Fibroblast of skin of right quadriceps (primary cell): ENCODE measurements at places on chromosomes 16 and 17.

DNA sequence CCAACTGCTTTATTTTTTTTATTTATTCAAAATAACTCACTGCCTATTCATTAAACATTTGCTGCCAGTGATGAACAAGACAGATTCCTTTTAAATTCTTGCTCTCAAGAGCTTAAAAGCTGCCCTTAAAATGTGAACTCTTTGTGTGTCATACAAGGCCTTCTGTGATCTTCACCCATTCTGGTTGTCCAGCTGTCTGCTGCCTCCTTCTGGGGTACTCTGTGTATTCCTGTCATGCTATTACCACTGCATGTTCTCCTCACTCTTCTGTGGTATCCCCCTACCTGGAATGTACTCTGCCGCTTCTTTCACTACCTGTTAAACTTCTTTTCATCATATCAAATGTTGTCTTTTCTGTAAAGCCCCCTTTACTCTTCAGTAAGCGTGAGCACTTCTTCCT is 165.8 kb downstream of the CHD9 start:
- peak; percentile 28 for DNase-seq

GRCh38 chr17:3543453-3543852 is 14.2 kb downstream of the TRPV3 start:
- DNase-seq: no peak

- DNase-seq: peak; percentile 70
These were observed 38.9 kb downstream of the MRPS23 start for GRCh38 chr17:57810721-57811637.

GRCh38 chr17:77182205-77183172 is 41.7 kb downstream of the SEC14L1 start:
- DNase-seq: no peak

GRCh38 chr17:46722662-46723285 is 95.7 kb downstream of the WNT3 start:
- no peak for DNase-seq

- DNase-seq: peak; percentile 74
These were observed 192.4 kb upstream of the HSBP1 start for GRCh38 chr16:83615141-83615952.

GRCh38 chr16:81632392-81633146 is 146.5 kb upstream of the PLCG2 start:
- peak; percentile 85 for DNase-seq

GRCh38 chr17:64173646-64174045 is 43.7 kb upstream of the ERN1 start:
- no peak for DNase-seq

- DNase-seq: no peak
These were observed 28.2 kb upstream of the PSMD7 start for GRCh38 chr16:74268372-74268782.

GRCh38 chr16:81718637-81719036 is 60.5 kb upstream of the PLCG2 start:
- DNase-seq: no peak

- DNase-seq: no peak
These were observed 59.6 kb downstream of the HAPSTR1 start for GRCh38 chr16:9151074-9151473.

DNA sequence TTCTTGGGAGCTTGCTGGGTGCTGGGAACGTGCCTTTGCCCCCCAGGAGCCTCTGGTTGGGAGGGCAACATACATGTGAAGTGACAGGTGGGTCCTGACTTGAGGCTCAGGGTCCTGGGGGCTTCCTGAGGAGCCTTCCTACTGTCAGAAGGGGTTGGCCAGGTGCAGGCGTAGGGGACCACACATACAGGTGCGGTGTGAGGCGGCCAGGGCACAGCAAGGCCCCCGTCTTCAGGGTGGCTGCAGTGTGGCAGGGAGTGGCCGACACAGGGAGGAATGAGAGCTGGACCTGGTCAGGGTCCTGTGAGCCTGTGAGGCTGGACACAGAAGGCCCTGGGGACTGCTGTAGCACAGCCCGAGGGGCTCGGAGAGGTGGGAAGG is 10.6 kb downstream of the TCF25 start:
- DNase-seq: no peak

- no peak for DNase-seq
These were observed 1.6 kb upstream of the ADGRG3 start for GRCh38 chr16:57666353-57667047.

DNA sequence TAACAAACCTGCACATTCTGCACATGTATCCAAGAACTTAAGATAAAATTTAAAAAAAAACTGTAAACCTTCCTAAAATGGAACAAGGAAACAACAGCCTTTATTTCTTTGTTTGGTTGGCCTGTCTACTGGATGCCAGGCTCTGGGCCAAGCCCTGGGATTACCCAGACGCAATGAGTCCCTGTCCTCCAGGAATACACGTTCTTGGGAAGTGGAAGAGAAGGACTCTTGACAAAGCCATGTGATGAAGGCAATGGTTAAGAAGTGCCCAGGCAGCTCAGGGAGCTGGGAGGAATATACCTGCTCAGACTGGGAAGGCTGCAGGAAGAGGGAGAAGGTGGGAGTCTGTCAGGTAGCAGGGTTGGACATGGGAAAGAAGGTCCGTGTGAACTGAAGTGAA is 115.4 kb downstream of the AXIN2 start:
- DNase-seq: no peak

DNA sequence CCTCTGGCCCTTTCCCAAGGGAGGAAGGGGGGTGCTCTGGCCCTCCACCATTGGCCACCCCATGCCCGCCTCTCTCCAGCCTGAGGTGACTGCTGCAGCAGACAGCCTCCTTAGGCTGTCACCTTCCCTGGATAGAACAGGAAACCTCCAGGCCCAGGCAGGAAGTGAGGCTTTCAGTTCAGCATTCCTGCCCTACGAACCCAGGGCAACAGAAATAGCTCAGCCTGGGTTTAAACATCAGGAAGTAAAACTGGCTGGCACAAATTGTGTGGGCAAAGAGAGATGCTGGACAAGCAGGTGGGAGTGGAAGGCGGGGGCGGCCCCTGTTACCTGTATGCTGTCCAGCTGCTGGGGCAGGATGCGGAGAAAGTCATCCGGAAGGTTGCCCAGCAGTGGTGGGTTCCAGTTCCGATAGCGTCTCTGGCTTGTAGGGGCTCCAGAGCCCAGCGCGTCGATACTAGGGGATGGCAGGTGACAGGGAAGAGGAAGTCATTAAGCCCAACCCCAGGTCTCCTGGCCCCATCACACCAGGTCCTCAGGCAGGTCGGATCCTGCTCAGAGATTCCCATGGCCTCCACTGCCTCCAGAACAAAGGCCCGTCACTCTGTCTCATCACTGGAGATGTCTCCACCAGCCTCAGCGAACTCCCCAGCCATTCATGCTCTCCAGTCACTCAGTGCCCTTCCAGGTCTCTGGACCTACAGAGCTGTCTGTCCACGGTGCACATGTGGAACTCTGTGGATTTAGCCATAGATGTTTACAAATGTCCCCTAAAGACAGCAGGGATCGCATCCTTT is 23.6 kb upstream of the MRPS23 start:
- DNase-seq: no peak

DNA sequence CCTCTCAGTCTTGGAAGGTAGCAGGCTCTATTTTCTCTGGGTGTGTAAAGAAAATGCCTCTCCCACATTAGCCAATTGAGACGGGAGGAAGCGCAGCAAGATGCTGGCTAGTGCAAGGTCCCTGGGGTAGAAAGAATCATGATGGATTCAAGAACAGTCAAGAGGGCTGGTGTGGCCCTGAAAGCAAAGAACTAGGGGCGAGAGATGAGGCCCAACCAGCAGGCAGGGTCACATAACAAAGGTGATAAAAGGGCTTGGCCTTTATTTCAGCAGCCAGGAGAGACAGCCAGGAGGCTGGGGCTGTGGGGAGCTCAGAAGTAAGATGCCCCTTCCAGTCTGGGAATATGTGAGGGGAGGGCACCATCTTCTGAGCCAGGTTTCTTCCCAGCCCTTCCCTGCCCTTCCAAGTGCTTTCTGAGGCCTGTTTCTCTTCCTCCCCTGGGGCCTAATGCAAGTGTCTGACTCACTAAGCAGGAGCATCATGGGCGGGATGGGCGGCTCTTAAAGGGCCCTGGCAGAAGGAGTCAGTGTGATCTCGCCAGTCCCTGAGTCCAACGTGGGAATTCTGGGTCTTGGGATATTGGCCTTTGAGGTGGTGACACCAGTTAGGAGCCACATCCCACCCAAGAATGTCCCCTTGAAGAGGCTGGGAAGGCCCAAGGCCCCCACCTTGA is 3.9 kb upstream of the NLRC5 start:
- peak; percentile 89 for DNase-seq

GRCh38 chr17:15457723-15458094 is 9.7 kb downstream of the CDRT4 start:
- no peak for DNase-seq

- DNase-seq: no peak
These were observed 77.1 kb upstream of the HS3ST3A1 start for GRCh38 chr17:13678841-13679240.

DNA sequence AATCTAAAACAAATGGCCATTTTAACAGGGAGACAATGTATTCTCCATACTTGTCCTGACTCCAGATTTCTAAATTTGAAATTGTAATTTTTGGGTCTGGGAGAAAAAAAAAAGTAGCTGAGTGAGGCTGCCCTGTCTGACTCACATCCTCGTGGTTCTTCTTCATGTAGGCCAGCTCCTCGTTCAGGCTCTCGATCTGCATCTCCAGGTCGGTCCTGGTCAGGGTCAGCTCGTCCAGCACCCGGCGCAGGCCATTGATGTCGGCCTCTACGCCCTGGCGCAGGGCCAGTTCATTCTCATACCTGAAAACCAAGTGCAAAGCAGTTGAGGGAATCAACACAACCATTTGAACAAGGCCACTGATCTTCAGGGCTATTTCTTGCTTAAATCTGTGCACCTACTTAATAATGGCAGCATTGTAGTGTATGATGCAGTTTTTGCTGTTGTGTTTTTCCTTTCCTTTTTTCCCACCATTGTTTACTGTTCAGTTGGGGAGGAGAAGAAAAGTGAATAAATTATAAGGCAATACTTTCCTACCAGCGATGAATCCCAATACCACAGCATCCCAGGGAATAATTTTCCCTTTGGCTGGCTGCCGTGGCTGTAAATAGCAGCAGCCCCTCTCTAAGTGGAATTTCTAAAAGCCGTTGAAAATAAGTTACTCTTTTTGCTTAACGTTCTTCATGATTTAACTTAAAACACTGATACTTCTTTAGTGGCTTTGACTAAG is 2.2 kb downstream of the KRT12 start:
- no peak for DNase-seq

- no peak for DNase-seq
These were observed 19.4 kb downstream of the UNC45B start for GRCh38 chr17:35167046-35167445.

DNA sequence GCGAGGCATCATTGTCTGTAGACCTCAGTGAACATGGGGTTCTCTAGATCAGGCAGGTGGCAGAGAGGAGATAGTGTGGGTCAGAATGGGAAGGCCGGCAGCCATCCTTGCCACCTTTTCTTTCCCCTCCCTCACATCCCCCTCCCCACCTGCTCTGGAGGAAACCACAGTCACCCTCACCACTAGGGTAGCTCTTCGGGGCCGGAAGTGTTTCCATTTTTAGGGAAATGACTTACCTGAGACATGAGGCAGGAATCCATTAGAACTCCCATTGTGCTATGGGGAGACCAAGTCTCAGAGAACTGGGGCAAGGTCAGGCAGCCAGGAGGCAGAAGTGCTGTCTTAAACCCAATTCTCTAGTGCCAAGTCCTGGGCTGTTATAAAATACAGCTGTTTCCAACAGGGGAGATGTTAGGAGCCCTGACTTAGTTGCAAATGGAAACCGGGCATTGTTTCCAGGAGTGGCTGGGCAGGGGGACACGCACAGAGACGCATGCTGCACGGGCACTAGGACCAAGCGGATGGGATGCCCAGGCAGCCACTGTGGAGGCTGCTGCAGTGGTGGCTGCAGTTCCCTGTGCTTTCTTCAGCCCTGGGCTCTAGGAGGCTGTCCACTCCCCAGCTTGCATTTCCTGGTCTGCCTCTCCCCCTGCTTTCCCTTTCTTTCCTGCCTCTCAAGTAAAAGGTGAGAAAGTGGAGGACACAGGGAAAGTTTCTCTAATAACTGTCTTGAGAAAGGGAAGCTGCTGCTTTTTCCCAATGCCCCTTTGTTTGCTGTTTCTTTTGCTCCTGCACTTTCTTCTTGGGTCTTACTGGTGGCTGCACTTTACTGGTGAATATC is 2.8 kb downstream of the HAS3 start:
- no peak for DNase-seq

DNA sequence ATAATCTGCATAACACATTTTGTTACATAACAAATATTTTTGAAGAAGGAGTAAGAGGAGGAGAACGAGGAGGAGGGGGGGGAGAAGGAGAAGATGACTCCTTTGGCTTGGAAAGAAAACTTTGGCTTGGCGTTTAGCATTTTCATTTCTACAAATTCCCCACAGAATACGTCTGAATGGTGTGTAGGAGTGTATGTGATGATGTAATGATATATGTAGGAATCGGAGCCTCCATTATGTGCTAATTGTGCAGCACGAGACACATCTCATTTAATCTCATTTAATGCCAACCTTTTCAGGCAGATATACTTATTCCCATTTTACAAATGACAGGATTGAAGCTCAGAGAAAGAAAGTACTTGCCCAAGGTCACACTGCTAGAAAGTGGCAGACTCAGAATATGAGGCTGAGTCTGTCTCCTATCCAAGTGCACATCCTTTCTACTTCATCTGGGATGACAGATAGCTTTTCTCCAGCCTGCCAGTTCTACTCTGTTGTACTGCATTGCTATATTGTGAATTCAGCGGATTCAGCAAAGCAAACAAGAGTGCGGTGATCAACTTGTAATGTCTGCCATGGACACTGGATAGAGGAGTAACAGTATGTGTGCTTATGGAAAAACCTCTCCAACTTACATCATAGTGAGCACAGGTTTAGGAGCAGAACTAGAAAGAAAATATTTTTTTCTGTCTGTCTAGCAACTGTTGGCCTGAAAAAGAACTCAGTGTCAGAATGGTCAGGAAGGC is 10.4 kb upstream of the SLC47A2 start:
- no peak for DNase-seq

DNA sequence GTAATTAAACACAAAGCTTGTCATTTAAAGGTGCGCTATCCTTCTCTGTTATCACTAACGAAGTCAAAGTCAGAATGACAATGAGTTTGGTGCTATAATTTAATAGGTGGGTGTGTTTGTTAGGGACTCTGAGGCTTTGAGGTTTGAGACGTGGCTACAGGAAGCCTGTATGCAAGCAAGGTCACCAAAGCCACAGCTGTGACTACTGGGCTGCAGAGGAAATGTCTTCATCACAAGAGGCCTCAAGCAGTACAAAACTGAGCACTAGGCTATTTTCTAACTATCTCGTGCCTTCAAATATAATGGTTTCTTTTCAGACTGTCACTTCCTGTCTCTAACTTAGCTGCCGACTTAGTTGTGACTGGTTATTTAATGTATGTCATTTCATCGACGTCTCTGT is 141.2 kb downstream of the AATF start:
- no peak for DNase-seq
